ENCODE measurements at places on chromosomes 12 and 14.

DNA sequence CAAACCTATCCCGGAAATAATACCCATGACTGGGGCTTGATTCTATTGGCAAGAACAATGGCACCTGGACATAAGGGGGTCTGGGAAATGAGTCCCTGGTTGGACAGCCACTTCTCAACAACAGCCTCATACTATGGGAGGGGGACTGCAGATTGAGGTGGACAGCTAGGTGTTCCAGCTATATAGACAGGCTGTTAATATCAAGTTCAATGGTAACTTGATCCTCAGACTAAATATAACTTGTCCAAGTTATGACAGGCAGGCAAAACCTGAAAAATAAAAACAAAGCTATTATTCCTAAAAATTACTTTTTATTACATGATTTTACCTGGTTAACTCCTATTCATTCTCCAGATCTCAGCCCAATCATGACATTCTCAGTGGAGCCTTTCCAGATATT lies 267.3 kb downstream of the TTC8 start:
- no peak for DNase-seq

- no peak for DNase-seq
Measured at GRCh38 chr12:19179986-19180385, 50.5 kb downstream of the PLEKHA5 start.

DNA sequence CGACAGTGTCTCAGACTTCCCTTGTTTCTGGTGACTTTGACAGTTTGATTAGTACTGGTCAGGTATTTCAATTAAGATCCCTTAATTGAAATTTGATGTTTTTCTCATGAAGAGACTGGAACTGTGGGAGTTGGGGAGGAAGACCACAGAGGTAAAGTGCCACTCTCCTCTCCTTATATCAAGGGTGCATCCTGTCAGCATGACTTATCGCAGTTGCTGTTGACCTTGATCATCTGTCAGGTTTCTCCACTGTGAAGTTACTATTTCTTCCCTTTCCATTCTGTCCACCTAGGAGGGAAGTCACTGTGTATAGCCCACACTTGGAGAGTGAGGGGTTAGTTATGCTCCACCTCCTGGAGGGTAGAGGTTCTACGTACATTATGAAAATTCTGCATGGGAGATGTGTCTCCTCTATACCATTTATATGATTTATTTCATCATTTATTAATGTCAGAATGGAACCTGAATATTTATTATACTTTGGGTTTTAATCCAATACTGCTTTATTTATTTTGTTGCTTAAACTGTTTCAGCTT lies 40.3 kb upstream of the SMOC1 start:
- DNase-seq, result no peak

DNA sequence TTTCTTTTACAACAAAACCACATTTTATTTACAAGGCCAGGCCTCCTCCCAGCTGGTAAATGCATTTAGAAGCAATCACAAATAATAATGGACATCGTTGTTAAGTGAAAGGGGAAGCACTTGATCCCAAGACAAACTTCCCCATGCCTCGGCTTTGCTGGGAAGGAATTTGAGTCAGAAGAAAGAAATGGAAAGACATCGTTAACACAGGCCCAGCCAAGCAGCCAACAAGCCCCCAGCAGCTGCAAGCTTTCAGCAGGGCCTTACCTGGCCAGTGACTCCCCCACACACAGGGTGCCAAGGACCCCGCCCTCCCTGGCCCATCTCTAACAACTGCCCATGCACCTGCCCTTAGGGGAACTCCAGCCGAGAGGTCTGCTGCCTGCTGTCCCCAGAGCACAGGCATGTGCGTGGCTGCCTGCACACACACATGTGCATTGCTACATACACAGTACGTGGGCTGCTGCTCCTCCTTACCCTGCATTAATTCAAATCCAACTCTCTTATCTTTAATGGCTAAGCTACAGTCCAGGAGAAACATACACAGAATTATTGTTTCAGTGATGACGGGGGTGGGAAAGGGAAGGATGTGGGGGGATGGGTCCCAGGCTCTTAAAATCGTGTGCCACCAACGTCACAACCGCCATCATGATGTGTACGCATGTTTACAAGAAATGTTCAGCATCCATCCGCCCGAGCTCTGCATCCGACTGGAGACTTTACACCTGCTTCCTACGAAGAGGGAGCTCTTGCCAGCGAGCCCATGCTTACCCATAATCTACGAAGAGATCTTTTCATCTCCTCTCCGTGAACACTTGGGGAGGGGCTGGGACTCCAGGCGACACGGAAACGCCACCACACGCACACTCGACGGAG lies 9.8 kb downstream of the BCL11B start:
- DNase-seq, result no peak

- DNase-seq, result no peak
Measured at GRCh38 chr14:103547941-103548462, 14.5 kb downstream of the BAG5 start.

- no peak for DNase-seq
Measured at GRCh38 chr12:76866151-76866567, 12.7 kb downstream of the CSRP2 start.

DNA sequence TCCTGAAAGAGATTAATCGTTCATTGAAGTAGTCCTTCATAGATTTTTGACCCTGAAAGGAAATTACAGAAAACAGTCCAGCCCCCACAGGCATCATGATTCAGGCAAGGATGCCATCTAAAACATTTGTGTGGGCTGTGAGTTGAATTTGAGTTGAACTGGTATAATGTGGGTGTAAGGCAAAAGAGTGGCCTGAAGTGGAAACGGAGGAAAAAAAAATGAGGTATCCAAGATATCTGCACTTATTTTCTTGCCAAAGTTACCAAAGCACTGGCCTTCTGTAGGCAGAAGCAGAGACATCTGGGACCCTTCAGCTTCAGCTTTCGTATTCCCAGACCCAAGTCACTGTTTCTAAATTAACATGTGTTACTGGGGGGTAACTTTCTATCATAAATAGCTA lies 105.1 kb upstream of the DIO2 start:
- no peak for DNase-seq

DNA sequence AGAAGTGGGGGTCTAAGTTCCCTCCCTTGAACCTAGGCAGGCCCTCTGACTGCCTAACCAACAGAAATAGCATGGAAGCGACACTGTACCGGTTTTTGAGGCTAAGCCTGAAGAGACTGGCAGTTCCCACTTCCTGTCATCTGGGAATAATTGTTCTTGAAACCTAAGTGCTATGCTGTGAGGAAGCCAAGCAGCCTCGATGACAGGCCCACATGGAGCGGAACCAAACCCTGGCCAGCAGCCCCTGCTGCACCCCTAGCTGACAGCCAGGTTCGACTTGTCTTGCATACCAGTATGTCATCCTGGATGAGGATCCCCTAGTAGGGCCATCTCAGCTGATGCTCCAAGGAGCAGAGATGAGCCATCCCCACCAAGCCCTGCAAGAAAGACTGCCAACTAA lies 6.4 kb upstream of the GPR68 start:
- no peak for DNase-seq

- peak; percentile 66 for DNase-seq
Measured at GRCh38 chr14:75234173-75235115, 44.2 kb upstream of the FOS start.

- no peak for DNase-seq
Measured at GRCh38 chr12:123748161-123748560, 13.9 kb upstream of the DNAH10 start.

DNA sequence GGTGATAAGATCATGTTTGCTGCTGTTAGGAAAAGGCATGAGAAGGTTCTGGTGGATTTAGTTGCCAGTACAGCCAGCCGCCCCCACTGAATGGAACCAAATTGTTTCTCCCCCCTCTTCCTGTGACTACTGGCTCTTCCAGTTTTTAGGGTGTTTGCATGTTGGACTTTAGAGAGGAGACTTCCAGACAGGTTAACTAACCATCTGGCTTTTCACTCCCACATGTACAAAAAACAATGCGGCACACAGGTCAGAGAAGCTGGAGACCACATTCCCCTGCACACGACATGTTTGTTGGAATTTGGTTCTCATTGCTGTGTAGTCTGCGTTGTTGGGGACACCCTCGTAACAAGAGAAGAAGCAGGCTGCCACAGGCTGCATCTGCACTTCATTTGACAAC lies 103.9 kb upstream of the TMEM132C start:
- DNase-seq, result no peak

DNA sequence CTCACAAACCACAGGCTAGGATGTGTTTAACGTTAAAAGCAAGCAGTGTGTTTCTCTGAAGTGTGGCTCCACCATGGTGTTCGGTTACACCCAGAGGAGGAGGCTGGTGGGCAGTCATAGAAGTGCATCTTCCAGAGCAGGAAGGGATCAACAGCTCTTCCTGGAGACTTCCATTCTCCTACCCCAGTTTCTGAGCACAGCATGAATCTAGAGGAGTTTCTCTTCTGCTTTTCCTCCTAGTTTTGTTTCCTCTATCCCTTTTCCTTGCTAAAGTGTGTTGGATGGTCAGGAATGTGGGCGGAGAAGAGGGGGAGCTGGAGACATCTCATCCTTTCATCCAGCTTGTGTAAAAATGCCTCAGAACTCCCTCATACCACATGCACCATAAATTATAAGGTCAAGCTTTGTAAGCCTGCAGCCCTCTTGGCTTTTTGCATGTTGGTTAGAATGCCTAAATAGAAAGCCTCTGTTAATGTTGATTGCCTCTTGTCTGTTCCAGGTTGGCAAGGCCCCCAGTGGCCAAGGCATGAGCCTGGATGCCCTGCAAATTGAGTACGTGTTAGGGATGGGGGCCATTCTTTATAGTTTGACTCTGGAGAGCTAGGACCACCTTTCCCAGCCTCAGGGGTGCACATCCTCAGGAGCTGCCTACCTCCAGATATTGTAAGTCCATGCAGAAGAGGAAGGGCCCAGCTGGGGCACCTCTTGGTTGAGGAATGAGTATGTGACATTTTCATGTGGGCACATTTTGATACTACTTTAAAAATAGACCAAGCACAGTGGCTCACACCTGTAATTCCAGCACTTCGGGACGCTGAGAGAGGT lies 4.0 kb upstream of the CKAP4 start:
- DNase-seq, result no peak

DNA sequence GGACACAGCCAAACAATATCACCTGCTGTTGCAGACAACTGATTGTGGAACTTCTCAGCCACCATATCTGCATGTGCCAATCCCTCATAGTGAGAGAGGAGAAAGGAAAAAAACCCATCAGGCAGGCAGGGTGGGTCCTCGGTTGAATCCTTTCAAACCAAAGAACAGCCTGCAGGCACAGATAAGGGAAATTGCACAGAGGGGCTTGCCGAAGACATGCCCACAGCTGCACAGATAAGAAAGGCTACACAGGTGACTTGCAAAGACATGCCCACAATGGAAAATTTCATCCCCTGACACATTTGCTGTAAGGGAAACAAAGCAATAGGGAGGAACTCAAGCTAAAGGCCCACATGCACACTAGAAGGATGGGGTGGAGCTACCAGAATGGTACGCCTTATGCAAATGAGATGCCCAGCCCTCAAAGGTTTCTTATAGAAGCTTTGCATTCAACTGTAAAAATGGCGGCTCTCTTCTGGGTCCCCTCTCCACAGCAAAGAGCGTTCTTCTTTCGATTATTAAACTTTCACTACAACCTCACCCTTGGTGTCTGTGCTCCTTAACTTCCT lies 170.0 kb upstream of the TMPO start:
- no peak for DNase-seq

- DNase-seq, result no peak
Measured at GRCh38 chr12:49792181-49792970, 35.8 kb downstream of the NCKAP5L start.

DNA sequence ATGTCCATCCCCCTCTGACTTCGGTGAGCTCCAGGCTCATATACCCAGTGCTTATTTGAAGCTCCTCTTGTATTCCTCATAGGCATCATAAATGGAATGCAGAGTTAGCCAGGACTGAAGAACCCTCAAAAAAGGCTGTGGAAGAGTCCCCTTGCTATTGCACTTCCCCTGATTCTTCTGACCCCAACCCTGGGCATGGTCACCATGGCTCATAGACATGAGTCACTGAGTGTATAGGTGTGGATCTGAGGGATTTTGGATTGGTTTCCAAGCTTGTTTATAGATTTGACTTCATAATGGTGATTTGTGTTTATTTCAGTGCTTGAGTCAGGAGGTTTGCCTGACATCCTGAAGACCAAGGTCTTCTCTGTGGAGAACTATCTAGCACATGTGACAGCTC lies 98.4 kb upstream of the SLC38A2 start:
- no peak for DNase-seq

- no peak for DNase-seq
Measured at GRCh38 chr14:70811578-70811977, 2.3 kb upstream of the MAP3K9 start.

GRCh38 chr12:97301576-97301975 lies 161.0 kb upstream of the RMST start:
- DNase-seq, result no peak

DNA sequence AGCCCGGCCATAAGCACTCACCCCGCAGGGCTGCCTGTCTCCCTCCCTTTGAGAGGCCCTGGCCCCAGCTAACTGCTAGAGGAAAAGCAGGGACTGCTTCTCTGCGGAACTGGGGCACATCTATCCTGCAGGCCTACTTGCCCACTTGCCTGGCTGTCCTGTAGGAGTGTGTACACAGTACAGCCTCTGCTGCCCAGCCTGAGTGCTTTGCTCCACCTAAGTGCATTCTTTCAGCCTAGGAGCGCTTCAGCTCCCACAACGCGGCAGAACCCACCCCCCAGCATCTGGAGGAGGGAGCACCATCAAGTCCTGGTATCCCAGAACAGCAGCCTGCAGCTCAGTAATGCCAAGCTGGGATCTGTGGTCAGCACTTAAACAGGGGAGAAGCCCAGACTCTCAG lies 79.9 kb upstream of the CD163 start:
- DNase-seq, result no peak

- DNase-seq, result no peak
Measured at GRCh38 chr14:105861985-105862465, 335.6 kb downstream of the TMEM121 start.

DNA sequence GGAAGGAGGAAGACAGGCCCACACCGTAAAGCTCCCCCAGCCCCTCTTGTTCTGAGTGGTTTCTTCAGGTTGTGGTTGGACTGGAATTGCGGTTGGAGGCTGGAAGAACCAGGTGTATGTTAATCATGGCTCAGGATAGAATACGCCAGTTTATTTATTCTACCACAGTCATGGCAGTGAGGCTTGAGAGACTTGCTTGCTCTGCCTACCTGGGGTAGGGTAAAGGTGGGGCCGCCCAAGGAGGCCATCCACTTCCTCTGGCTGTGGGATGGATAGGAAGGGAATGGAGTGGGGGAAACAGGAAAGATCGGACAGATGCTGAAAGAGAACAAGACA lies 8.1 kb downstream of the SHMT2 start:
- no peak for DNase-seq
